Endothelial cell of umbilical vein (primary cell): ENCODE measurements at places on chromosomes 6 and 20. TPM values are rescaled to one million over a fixed set of nuclear protein-coding genes. Genes with fewer than 3 reads are reported as not detected.
A peak's percentile ranks its signal among the peaks of the same experiment; 100 is the strongest.

The HLA-E gene
- 249 and 271 TPM in 2 replicates for total RNA-seq

The SLC4A11 gene
- total RNA-seq: 10.2 and 15.5 TPM in 2 replicates

The RBBP8NL gene
- not detected in 2 replicates for total RNA-seq

The HCK gene
- total RNA-seq: not detected in 2 replicates

The PHACTR1 gene
- 19.4 and 23.2 TPM in 2 replicates for total RNA-seq

The DCDC2 gene
- not detected in 2 replicates for total RNA-seq

The PTK6 gene
- total RNA-seq: 0.18 TPM in 1 of 2 replicates, not detected in the other

The EPPIN gene
- total RNA-seq: not detected in 2 replicates

The PSORS1C2 gene
- total RNA-seq: not detected in 2 replicates

The DPPA5 gene
- not detected in 2 replicates for total RNA-seq

The SLC16A10 gene
- total RNA-seq: not detected in 2 replicates

The ADGRF4 gene
- not detected in 2 replicates for total RNA-seq

- DNase-seq: no peak
- H3K4me1 ChIP-seq: no peaks in the 10 kb centered on the region
- no peak overlapping the region for H3K4me3 ChIP-seq
- no peak overlapping the region for H3K27ac ChIP-seq
- H3K27me3 ChIP-seq: no peaks in the 10 kb centered on the region
Measured at GRCh38 chr6:150466196-150466595, 97.4 kb downstream of the IYD start.

- H3K27ac ChIP-seq: no peak overlapping the region
- no peaks in the 10 kb centered on the region for H3K4me1 ChIP-seq
- H3K4me3 ChIP-seq: no peak overlapping the region
Measured at GRCh38 chr20:973785-974194, 28.3 kb downstream of the RSPO4 start.

- H3K4me3 ChIP-seq: no peak overlapping the region
- no peaks in the 10 kb centered on the region for H3K36me3 ChIP-seq
- peaks cover 22% of the 10 kb centered on the region for H3K4me1 ChIP-seq
Measured at GRCh38 chr6:111591901-111592461, 13.7 kb downstream of the TRAF3IP2 start.

- H3K27me3 ChIP-seq: no peaks in the 10 kb centered on the region
- H3K27ac ChIP-seq: peak overlapping the region; percentile 74
- H3K4me1 ChIP-seq: peaks cover 21% of the 10 kb centered on the region
- H3K4me3 ChIP-seq: no peak overlapping the region
Measured at GRCh38 chr6:157316871-157317814, 6.2 kb downstream of the TMEM242 start.

- no peak overlapping the region for H3K27ac ChIP-seq
- no peak overlapping the region for H3K4me3 ChIP-seq
- no peaks in the 10 kb centered on the region for H3K4me1 ChIP-seq
- H3K27me3 ChIP-seq: no peaks in the 10 kb centered on the region
- DNase-seq: no peak
- H3K36me3 ChIP-seq: no peaks in the 10 kb centered on the region
Measured at GRCh38 chr6:8736156-8736895, 301.0 kb upstream of the SLC35B3 start.

GRCh38 chr6:4814212-4814611 lies 38.0 kb downstream of the CDYL start:
- no peak overlapping the region for H3K27ac ChIP-seq
- H3K36me3 ChIP-seq: no peaks in the 10 kb centered on the region
- DNase-seq: no peak
- no peaks in the 10 kb centered on the region for H3K27me3 ChIP-seq
- H3K4me3 ChIP-seq: no peak overlapping the region

GRCh38 chr20:24781418-24781980 lies 167.6 kb upstream of the CST7 start:
- H3K36me3 ChIP-seq: no peaks in the 10 kb centered on the region
- H3K4me3 ChIP-seq: no peak overlapping the region
- H3K27ac ChIP-seq: no peak overlapping the region
- H3K4me1 ChIP-seq: no peaks in the 10 kb centered on the region

DNA sequence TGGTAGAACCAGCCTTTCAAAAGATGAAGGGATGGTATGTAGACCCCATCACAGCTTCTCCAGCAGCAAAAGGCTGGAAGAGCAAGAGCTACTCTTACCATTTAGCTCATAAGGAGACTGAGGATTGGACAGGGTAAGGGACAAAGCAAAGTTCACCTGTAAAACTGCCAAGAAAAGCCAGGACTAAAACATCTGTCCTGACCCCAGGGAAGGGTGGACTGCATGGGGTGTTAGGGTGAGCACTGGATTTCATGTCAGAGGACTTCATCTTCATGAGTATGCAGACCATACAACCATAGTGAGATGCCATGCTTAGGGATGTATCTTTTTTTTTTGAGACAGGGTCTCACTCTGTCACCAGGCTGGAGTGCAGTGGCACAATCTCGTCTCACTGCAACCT lies 19.3 kb downstream of the AHCY start:
- H3K4me3 ChIP-seq: no peak overlapping the region
- H3K36me3 ChIP-seq: peaks cover 3% of the 10 kb centered on the region
- H3K4me1 ChIP-seq: no peaks in the 10 kb centered on the region
- no peak for DNase-seq
- no peaks in the 10 kb centered on the region for H3K27me3 ChIP-seq

- no peaks in the 10 kb centered on the region for H3K4me1 ChIP-seq
- H3K4me3 ChIP-seq: no peak overlapping the region
Measured at GRCh38 chr6:91161246-91161645, 574.4 kb upstream of the MAP3K7 start.

GRCh38 chr6:43541774-43542471 lies 25.0 kb downstream of the POLR1C start:
- H3K27ac ChIP-seq: no peak overlapping the region
- H3K4me3 ChIP-seq: no peak overlapping the region
- no peaks in the 10 kb centered on the region for H3K4me1 ChIP-seq
- no peaks in the 10 kb centered on the region for H3K27me3 ChIP-seq
- no peak for DNase-seq

- no peak overlapping the region for H3K27ac ChIP-seq
- no peak for DNase-seq
- H3K4me1 ChIP-seq: peaks cover 11% of the 10 kb centered on the region
- no peaks in the 10 kb centered on the region for H3K36me3 ChIP-seq
- no peak overlapping the region for H3K4me3 ChIP-seq
Measured at GRCh38 chr6:34318499-34319470, 70.0 kb upstream of the SMIM29 start.

GRCh38 chr6:2429460-2429859 lies 184.1 kb upstream of the GMDS start:
- no peak overlapping the region for H3K4me3 ChIP-seq
- H3K27ac ChIP-seq: no peak overlapping the region
- H3K27me3 ChIP-seq: no peaks in the 10 kb centered on the region

DNA sequence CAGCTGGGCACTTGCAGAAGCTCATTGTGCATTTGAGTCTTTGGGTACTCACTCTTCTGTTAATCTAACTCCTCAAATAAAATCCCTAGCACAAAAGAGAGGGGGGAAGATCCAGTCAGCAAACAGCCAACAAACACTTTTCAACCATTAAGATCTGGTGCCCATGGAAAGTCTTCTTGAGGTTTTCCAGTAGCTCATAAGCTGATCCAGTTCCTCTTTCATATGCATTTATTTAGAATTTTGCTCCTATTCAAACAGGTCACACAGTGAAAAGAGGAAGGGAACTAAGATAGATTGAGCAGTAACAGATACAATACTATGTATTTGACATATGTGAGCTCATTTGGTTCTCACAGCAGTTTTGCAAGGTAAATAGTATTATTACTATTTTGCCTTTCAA lies 38.6 kb downstream of the HLA-DPB1 start:
- no peak overlapping the region for H3K27ac ChIP-seq
- H3K4me1 ChIP-seq: no peaks in the 10 kb centered on the region
- H3K27me3 ChIP-seq: peaks cover 51% of the 10 kb centered on the region

DNA sequence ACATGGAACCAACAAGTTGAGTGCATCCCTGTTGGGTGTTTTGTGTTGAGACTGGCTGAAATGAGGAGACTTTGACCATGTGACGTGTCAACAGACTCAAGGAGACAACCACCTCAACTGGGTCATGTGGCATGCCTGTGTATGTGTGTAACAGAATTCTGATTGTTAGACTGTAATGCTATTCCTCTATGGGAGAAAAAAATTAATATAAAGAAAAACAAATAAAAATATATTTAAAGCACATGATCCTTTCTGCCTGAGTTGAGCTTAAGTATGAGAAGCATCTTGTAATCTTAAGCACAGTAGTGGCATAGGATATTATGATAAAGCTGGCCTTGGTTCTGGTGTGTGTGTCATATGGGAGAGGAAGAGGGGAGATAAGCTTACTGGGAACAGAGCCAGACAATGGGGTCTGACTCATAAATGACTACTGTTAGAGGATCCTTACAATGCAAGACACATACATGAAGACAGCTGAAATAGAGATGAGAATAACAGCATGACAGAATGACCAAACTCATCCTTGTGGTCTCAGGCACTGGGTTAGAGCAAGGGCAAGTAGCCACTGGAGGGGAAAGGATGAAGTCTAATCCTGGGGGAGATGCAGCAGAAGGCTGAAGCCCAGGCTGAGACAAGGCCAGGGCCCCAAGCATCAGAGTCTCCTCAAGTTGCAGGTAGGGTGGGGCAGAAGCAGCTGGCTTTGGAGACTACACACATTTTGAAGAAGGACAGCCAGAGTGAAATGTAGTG lies 9.2 kb downstream of the TP53INP2 start:
- H3K36me3 ChIP-seq: no peaks in the 10 kb centered on the region
- peak overlapping the region; percentile 45 for H3K27ac ChIP-seq
- peak; percentile 99 for DNase-seq

DNA sequence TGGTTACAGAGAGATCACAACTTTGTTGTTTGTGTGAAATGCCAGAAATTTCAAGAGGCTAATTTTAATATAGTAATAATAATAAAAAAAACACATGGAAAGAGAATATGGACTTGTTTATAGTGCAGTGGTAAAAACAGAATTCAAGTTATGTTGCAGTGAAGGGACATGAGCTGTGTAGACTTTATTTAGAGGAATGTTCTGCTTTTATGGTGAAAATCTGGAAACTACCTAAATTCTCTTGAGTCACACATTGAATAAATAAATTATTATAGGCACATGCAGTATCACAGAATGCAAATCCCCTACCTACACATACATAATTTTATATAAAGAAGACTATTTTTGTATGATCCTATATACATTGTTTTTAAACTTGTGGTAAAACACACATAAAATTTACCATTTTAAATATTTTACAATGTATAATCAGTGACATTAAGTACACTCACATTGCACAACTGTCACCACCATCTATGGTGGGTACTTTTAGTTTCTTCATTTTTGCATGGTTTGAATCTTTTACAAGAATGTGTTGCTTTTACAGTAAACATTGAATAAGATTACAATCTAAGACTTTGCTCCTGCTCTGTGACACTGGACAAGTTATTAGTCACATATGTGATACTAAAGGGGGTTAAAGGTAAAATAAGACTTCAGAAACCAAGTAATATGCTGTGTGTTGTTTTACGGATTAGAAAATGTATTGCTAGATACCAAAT lies 107.4 kb downstream of the B3GAT2 start:
- no peaks in the 10 kb centered on the region for H3K4me1 ChIP-seq
- H3K36me3 ChIP-seq: no peaks in the 10 kb centered on the region
- no peaks in the 10 kb centered on the region for H3K27me3 ChIP-seq
- no peak for DNase-seq
- H3K27ac ChIP-seq: no peak overlapping the region

GRCh38 chr6:146595972-146596731 lies 2.6 kb upstream of the ADGB start:
- DNase-seq: no peak
- H3K27ac ChIP-seq: no peak overlapping the region
- peaks cover 4% of the 10 kb centered on the region for H3K27me3 ChIP-seq
- H3K4me3 ChIP-seq: no peak overlapping the region
- H3K36me3 ChIP-seq: no peaks in the 10 kb centered on the region

DNA sequence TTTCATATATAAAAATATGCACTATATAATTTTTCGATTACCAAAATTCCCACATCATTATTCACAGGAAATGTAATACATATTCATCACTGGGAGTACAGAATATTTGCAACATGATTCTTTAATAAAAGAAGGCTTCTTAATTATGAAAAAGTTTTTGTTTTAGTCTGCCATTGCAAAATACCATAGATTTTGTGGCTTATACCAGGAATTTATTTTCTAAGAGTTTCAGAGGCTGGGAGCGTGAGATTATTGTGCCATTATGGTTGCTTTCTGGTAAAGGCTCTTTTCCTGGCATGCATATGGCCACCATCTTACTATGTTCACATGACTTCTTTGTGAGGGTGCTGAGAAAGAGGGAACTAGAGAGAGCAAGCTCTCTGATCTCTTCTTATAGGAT lies 306.9 kb upstream of the ADGRB3 start:
- H3K27me3 ChIP-seq: no peaks in the 10 kb centered on the region
- DNase-seq: no peak
- H3K27ac ChIP-seq: no peak overlapping the region
- no peaks in the 10 kb centered on the region for H3K4me1 ChIP-seq
- H3K36me3 ChIP-seq: no peaks in the 10 kb centered on the region
- H3K4me3 ChIP-seq: no peak overlapping the region

DNA sequence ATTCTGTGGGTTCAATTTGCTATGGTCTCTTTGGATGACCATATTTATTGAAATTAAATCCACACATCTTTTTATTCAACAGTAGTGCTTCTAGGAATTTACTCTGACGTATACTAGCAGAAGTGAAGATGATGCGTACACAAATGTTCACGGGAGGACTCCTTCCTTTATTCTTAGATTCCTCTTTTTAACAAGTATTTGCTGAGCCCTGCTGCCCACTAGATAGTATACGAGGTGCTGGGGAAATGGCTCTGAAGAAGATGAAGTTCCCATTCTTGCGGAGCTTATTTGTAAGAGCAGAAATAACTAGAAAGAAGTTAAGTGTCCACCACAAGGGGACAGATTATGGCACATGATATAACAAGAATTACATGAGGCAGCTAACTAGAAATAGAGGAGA lies 145.2 kb downstream of the DOK5 start:
- DNase-seq: no peak
- no peaks in the 10 kb centered on the region for H3K27me3 ChIP-seq
- no peak overlapping the region for H3K4me3 ChIP-seq
- no peaks in the 10 kb centered on the region for H3K36me3 ChIP-seq
- H3K27ac ChIP-seq: no peak overlapping the region
